ENCODE measurements at places on chromosomes 12 and 14.
A peak's percentile ranks its signal among the peaks of the same experiment; 100 is the strongest.

- no peak for DNase-seq
These were observed 835.2 kb downstream of the FSCB start for GRCh38 chr14:43671716-43672485.

DNA sequence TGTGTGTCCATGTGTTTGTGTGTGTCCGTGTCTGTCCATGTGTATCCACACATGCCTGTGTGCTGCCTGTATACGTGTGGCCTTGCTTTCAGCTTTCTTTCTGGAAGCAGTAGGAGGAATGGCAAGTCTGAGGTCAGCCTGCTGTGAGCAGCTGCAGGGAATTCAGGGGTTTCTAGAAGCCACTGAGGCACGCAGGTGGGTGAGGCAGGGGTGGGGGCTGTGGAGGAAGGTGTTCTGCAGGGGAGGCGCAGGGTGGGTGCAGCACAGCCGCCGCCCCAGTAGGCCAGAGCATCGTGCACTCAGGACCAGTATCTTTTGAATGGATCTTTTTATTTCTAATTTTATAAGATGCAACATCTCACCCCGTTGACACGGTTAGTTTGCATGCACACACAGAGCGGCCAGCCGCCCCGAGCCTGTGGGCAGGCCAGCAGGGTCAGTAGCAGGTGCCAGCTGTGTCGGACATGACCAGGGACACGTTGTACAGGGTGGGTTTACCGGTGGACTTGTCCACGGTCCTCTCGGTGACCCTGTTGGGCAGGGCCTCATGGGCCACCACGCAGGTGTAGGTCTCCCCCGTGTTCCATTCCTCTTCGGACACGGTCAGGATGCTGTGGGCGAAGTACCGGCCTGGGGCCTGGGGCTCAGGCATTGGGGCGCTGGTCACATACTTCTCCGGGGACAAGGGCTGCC lies 327.7 kb downstream of the TMEM121 start:
- DNase-seq = peak; percentile 57

GRCh38 chr14:49489341-49489740 lies 96.8 kb downstream of the RPS29 start:
- no peak for DNase-seq

GRCh38 chr14:56709201-56709600 lies 101.1 kb downstream of the OTX2 start:
- no peak for DNase-seq

GRCh38 chr14:68970038-68970612 lies 9.0 kb downstream of the ACTN1 start:
- no peak for DNase-seq

DNA sequence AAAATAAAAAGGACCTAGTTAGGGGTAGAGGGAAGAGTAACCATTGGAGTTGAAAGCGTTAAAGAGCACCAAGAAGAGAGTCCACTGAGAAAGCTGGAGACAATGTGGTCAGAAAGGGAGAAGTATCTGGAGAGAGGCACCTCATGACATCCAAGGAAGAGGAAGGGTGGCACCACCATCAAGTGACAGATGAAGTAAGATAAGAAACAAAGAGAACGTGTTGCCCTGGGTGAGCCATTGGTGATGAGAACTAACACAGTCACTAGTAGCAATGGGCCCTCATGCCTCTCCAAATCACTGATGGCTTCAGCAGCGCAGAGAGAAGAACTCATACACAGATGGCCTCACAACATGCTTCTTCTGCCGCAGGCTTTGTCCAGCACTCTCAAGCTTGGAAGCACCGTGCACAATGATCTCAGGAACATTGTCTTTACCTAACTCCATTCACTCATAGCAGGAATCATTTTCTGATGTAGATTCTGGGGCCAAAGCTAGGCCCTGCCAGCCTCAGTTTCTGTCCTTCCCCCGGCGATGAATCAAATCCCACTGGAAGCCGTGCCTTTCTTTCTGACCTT lies 252.9 kb downstream of the DPF3 start:
- no peak for DNase-seq

DNA sequence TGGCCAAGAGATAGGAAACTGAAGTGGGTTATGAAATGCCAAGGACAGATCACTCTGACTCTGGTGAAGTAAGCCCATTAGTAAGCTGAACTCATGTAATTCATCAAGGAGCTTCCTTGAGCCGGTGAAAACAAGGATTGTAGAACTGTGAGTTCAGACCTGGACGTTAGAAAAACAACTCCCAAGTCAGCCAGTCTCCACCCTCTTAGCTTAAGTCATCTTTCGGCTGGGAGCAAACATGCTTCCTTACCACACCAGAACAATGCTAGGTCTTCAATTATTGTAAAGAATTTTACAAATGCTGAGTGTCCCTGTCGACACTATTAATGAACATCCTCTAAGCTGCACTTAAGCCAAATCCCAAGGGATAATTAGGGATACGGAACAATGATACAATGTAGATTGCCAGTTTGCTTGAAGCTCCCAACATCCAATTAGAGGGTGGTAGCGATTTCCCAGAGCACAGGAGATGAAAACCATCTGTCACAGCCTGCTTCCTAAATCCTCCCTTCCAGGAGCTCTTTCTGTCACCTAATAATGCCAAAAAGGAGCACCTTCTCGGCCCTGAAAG lies 45.7 kb upstream of the VASH1 start:
- DNase-seq = no peak

DNA sequence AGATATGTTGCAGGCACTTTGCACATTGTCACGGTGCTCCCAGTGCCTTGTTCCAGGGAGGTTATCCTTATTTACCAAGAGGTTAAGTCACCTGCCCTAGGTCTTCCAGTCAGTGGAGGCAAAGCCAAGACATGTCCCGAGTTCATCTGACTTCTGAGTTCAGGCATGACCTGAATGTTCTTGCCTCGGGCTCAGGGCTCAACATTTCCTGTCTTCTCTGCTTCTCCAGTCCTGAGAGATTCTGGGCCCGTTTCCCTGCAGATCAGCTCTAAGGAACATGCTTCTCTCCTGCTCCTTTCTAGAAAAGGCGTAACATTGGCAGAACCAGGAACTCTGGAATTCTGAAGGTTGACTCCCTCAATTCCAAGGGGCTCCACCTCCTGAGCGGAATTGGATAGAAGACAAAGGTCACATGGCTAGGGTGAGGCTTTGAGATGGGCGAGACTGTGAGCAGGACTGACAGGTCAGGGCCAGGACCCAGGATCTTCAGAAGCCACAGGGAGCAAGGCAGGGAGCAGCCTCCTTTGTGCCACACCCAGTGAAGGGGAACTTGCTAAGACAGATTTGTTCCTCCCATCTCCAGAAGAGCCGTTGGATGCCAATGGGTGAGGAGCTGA lies 19.9 kb downstream of the BDKRB2 start:
- no peak for DNase-seq

DNA sequence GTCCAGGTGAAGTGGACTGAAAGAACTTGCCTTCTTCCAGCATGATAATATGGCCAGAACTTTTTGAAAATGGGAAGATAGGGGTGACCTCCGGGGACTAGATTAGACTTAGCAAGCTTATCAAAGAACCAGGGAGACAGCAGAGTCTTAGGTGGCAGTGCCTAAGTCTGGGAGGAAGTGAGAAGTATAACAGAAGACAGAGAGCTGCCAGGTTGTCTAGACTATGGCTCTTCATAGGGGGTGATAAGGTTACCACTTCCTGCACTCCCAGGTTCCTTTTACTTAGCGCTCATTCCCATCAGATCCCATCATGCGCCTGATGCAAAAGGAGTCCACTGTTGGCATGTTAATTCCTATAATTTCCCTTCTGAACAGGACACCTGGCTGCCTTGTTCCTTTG lies 69.9 kb downstream of the PLXNC1 start:
- no peak for DNase-seq

- no peak for DNase-seq
These were observed 23.6 kb downstream of the DAD1 start for GRCh38 chr14:22565391-22565945.

DNA sequence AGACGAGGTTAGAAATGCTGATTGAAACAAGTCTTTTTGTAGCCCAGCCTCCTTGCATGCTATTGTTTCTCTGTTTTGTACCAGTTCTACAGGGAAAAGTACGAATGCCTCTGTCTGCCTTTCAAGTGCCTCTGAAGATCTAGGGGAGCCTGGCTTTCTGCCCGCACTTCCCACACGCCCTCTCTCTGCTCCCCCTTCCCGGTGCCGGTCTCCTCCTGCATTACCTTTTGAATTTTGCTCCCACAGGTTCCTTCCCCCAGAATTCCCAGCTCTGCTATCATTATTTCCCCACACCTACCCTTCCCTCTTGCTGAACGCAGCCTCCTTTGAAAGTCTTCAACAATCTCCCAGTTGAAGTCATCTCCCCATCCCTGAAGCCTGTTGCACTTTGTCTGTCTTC lies 689.7 kb downstream of the BCL11B start:
- no peak for DNase-seq

GRCh38 chr12:123141615-123142517 lies 9.0 kb downstream of the PITPNM2 start:
- no peak for DNase-seq

DNA sequence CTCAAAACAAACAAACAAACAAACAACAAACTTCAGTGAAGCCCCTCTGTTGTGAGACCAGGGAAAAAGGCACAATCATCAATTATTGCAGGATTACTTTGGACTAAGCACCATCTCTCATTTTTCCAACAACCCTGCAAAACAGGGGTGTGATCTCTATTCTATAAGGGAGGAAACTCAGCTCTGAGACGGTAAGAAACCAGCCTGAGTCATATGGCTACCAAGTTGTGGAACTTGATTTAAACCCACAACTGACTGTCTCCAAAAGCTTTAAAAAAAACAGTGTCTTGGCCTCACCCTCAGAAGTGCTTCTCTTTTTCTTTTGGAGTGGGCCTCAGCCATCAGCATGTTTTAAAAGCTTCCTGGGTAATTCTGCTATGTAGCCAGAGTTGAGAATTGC lies 49.8 kb downstream of the RIN3 start:
- no peak for DNase-seq

DNA sequence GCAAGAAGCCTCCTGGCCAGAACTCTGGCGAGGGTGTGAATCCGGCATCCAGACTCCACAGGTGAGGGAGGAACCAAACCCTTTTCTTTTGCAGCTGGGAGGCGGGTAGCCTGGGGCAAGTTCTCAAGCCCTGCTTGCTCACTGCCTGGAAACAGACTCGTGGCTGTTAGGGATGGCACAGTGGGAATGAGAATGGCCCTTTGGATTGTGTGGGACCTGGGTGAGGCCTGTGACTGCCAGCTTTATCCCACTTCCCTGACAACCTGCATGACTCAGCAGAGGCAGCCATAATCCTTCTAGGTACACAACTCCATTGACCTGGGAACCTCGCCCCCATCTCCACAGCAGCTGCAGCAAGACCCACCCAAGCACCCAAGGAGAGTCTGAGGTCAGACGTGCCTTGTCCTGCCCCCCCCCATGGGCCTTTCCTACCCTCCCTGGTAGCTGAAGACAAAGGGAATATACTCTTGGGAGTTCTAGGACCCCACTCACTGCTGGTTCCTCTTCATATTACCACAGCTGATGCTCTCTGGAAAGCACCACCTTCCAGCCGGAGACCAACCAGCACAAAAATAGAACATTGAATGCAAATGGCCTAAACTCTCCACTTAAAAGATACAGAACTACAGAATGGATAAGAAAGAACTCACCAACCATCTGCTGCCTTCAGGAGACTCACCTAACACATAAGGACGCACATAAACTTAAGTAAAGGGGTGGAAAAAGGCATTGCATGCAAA lies 5.1 kb upstream of the GPR33 start:
- peak; percentile 18 for DNase-seq

DNA sequence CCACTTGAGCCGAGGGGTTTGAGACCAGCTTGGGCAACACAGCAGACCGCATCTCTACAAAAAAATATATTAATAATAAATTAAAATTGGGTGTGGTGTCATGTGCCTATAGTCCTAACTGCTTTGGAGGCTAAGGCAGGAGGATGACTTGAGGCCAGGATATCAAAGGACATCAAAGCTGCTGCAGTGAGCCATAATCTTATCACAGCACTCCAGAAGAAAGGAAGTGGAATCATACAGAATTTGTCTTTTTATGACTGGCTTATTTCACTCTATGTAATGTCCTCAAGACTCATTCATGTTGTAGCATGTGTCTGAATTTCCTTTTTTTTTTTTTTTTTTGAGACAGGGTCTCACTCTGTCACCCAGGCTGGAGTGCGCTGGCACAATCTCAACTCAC lies 43.9 kb upstream of the NUDT4 start:
- DNase-seq = no peak

- DNase-seq = peak; percentile 67
These were observed 175.2 kb upstream of the GRIN2B start for GRCh38 chr12:14156606-14157005.

GRCh38 chr14:71734076-71734475 lies 198.2 kb upstream of the RGS6 start:
- DNase-seq = no peak

- peak; percentile 14 for DNase-seq
These were observed 25.1 kb upstream of the LRTM2 start for GRCh38 chr12:1795221-1795784.

- DNase-seq = no peak
These were observed 281.7 kb upstream of the RTL1 start for GRCh38 chr14:101185073-101185835.

- no peak for DNase-seq
These were observed 44.8 kb upstream of the ERGIC2 start for GRCh38 chr12:29425722-29426121.

DNA sequence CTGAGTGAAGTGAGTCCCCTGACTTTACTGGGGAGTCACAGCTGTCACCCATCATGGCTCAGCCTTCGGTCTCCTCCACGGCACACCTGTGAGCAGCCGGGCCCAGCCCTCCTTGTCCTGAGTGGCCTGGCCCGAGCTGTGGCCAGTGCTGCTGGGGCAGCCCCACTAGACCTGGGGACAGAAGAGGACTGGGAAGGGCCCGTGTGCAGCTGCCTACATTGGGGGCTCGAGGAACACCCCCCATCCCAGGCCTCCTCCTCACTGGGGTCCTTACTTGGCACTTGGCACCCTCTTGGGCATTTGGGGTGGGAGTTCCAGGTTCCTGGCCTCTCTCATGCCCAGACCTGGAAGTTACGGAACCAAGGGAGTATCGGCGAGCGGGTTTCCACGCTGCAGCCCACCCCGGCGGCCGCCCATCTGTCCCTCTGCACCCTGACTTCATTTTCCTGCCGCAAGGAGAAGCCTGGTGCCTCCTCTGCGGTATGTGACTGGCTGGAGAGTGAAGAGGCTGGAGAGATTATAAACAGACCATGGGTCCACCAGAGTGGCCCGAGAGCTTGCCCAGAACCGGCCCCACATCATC lies 179.7 kb downstream of the KIF26A start:
- no peak for DNase-seq

GRCh38 chr12:62190689-62191490 lies 69.3 kb upstream of the USP15 start:
- DNase-seq = no peak

- no peak for DNase-seq
These were observed 70.8 kb downstream of the ITPR2 start for GRCh38 chr12:26762186-26762585.

- no peak for DNase-seq
These were observed 46.8 kb downstream of the GALNT4 start for GRCh38 chr12:89477633-89478279.

GRCh38 chr14:98198385-98198784 lies 1073.6 kb downstream of the BCL11B start:
- DNase-seq = no peak

GRCh38 chr12:103547929-103548328 lies 39.1 kb upstream of the STAB2 start:
- no peak for DNase-seq

GRCh38 chr14:69481815-69482568 lies 2.5 kb upstream of the PLEKHD1 start:
- DNase-seq = peak; percentile 90

GRCh38 chr14:23523229-23524016 lies 28.1 kb downstream of the ZFHX2 start:
- no peak for DNase-seq
